ENCODE measurements at places on chromosomes 3 and 15.

- no peak for DNase-seq
Observed at GRCh38 chr3:25654576-25654975, 10.1 kb downstream of the TOP2B start.

DNA sequence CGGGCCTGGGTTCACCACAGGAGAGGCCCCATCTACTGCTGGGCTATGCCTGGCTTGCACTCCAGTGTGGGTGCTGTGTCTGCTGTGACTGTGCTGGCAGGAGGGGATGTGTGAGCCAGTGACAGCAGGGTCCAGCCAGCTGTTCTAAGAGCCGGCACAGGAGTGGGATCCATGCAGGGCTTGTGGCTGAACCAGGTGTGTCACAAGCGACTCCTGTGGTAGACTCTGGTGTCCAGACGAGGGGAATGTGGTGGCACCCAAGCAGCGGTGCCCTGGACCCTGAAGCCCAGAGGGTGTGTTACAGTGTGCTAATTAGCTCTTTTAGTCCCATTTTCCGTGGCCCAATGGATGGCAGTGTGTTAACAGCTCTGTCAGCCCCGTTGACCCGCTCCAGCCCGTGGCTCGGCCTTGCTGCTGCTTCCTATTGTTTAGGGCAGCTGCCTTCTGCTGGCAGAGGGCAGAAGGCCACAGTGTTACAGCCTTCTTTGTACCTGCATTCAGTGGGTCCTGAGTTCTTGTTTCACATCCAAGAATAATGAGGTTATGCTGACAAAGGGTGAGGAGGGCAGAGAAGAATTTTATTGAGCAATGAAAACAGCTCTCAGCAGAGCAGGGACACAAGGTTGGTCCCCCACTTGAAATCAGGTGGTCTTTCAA lies 78.5 kb upstream of the RNU6-1 start:
- DNase-seq = no peak

- no peak for DNase-seq
Observed at GRCh38 chr3:11072631-11073030, 80.1 kb downstream of the SLC6A1 start.

DNA sequence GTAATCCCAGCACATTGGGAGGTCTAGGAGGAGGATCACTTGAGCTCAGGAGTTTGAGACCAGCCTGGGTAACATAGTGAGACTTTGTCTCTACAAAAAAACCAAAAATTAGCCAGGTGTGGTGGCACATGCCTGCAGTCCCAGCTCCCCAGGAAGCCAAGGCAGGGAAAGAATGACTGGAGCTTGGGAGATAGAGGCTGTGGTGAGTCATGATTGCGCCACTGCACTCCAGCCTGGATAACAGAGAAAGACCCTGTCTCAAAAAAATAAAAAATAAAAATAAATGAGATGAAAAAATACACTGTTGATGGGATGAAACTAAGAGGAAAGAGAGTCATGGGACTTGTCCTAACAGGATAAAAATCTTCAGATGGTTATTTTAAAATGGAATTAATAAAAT lies 137.6 kb downstream of the IMPG2 start:
- no peak for DNase-seq

DNA sequence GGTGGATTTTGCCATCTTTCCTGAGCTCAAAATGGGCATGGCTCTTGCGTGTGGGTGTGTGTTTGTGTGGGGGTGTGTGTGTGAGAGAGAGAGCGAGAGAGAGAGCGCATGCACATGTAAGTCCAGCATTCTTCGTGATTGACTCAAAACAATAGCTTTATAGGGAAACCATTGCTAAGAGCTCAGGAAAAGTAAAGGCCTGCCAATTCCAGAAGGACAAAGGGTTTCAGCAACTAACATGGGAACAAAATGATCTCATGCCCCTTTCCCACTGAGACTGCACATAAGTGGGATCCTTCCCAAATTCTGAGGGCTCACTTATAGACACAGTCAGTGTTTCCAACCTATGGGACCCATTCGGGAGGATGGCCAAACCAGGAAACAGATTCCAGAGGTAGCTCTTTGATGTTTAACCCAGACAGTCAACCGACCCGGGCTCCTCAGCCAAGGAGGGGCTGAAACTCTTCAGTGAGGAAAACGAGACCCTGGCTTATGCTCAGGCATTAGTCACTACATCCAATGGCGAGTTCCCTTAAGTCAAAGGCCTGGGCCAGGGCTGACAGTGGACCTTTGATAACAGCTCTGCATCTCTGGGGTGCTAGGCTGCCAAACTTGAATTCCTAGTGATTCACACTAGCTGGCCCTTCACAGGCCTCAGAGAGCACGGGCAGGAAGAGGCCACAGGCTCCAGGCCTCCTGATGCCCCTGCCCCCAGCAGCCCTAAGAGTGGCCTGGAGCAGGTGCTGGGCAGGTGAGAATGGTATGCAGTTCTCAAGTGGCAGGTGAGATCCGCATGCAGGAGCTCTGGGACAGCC lies 305.0 kb upstream of the C2CD4B start:
- DNase-seq = no peak
